ENCODE measurements at places on chromosomes 5 and 9.

- DNase-seq, result no peak
Observed at GRCh38 chr9:18673179-18673578, 199.2 kb downstream of the ADAMTSL1 start.

GRCh38 chr5:58851153-58851552 is 268.3 kb downstream of the RAB3C start:
- no peak for DNase-seq

DNA sequence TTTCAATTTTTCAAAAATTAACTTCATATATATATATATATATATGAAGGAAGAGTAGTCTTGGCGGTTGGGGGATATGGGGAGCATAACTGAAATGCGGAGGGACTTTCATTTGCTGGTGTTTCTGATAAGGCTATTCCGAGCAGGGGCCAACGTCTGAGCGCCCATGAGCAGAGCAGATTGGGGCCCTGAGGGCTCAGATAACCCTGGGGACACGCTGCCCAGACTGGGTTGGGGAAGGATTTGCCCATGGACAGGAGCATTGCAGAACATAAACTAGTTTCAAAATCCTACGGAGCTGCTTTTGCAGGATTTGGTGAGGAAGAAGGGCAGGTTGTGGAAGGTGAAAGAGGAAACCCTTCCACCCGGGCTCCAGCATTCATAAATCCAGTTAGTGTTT is 240.2 kb downstream of the IRX1 start:
- DNase-seq, result no peak

- no peak for DNase-seq
Observed at GRCh38 chr5:110386782-110387181, 339.7 kb downstream of the TMEM232 start.

GRCh38 chr5:6220346-6221088 is 157.8 kb downstream of the MED10 start:
- DNase-seq, result no peak

- DNase-seq, result no peak
Observed at GRCh38 chr5:9742848-9743247, 112.7 kb upstream of the TAS2R1 start.

- no peak for DNase-seq
Observed at GRCh38 chr5:39376293-39376714, 12.0 kb upstream of the C9 start.

- no peak for DNase-seq
Observed at GRCh38 chr5:1564824-1565736, 41.3 kb upstream of the LPCAT1 start.

- no peak for DNase-seq
Observed at GRCh38 chr9:98977813-98978212, 34.1 kb downstream of the COL15A1 start.
